ENCODE measurements at places on chromosomes 7 and 10.
A peak's percentile ranks its signal among the peaks of the same experiment; 100 is the strongest.

DNA sequence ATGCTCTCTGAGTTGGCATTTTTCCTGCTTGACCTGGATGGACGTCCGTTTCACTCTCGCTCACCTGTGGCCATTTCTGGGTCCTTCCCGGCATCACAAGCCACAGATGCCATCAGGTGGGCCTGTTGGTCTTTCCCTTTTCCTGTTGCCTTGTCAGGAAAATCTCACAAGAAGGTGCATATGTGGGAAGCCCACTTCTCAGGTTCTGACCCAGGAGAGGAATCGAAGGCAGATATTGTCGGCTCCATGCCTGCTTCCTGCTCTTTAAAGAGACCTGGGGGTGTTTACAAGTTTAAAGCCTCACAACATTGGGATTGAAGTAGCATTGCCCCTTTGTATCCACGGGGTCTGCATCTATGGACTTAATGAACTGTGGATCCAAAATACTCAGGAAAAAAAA, 357.9 kb downstream of the RPS24 start:
- H3K36me3 ChIP-seq = no peaks in the 10 kb centered on the region
- no peak overlapping the region for H3K4me3 ChIP-seq
- H3K27ac ChIP-seq = no peak overlapping the region
- no peaks in the 10 kb centered on the region for H3K27me3 ChIP-seq
- peaks cover 6% of the 10 kb centered on the region for H3K4me1 ChIP-seq
- no peak for DNase-seq

DNA sequence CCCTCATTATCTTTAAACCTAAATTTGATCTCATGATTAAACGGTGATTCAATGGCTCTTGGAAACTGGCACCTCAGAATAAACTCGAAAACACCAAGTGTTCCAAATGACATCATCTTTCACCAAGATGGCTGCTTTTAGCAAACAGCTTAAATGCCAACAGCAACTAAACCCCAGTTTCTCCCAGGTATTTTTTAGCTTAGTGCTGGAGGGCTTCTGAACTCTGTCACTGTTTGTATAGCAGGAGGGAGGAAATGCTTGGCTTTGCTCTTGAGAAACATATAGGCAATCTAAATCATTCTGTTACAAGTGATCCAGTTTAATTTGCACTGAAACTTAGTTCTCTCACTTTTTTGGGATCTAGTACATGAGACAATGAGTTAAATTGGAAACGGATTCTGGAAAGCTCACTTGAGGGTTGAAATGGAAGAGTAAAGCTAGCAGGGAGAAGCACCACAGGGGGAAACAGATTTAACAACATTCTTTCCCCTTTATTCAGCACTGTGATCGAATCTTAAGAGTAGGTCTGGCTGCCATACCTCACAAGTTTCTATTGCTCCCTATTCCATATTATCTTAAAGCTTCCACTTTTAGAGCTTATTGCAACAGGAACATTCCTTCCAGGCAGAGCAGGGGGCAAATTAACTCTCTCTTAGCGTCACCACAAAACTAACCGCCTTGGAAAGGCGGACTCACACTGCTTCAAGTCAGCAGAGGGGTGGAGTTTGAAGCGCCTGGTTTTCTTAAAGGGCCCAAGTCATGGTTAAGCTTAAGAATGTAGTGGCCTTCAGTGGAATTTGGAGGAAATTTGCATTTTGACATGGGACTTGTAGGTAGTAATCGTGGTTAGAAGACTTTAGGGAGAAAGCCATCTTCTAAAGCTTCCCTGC, 1.8 kb upstream of the CCDC6 start:
- peak overlapping the region; percentile 84 for H3K27ac ChIP-seq
- no peaks in the 10 kb centered on the region for H3K36me3 ChIP-seq

DNA sequence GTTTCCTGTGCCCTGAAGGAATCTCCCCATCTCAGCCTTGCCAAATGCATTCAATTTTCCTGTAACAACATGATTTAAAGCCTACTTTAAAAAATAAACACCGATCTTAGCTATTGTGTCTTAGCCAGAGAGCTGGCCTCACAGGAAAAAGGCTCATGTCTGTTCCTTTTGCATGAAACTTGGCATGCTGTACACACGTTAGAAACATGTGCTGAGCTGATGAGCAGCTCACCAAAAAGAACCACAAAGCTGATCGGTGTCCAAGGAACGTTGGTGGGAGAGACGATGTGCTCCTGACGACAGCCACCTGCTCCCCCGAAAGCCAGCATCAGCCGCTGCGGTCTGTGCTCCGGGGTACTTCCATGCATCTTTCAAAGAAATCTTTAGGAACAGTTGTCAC, 135.9 kb downstream of the ADARB2 start:
- no peaks in the 10 kb centered on the region for H3K36me3 ChIP-seq
- no peak overlapping the region for H3K4me3 ChIP-seq
- H3K27ac ChIP-seq = no peak overlapping the region
- DNase-seq = no peak

- peak; percentile 80 for DNase-seq
- H3K27ac ChIP-seq = peak overlapping the region; percentile 19
- H3K4me1 ChIP-seq = peaks cover 34% of the 10 kb centered on the region
- no peaks in the 10 kb centered on the region for H3K36me3 ChIP-seq
Measured at GRCh38 chr10:89029785-89030437, 39.3 kb downstream of the FAS start.

DNA sequence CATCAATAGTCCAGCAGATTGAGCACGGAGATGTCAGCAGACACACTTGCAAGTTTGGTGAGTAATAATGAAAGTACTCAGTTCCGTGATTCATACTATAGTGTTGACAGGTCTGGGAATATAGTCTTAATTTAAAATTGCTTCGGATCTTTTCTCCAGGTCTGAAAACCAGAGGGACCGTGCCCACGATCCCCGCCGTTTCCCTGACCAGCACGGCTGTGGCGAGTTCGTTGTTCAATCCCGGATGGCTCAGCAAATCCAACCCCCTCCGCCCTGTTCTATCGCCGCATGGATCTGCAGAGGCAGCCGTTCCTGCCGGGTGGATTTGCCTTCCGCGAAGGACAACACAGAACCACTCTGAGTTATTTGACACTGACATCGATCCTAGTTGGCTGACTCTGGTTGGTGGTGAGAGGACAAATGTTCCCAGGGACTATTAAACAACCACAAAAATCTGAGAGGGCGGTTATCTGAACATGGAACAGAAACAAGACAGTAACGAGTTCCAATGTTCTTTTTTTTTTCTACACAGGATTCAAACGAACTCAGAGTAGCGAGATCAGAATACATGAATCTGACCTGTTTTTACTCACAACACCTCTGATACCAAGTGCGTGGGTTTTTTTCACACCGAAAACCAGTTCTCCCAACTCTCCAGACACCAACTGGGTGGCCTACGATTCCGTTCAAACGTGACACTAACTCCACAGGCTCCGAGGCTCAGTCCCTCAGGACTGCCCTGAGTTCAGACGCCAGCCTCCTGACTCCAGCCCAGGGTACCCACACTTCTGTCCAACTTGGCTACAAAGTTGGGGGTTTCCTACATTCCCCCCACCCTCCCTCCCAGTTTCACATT, 52.7 kb downstream of the RBM17 start:
- H3K4me1 ChIP-seq = peaks cover 22% of the 10 kb centered on the region
- H3K27ac ChIP-seq = peak overlapping the region; percentile 78
- H3K27me3 ChIP-seq = peaks cover 18% of the 10 kb centered on the region
- DNase-seq = peak; percentile 93
- peak overlapping the region; percentile 70 for H3K4me3 ChIP-seq
- no peaks in the 10 kb centered on the region for H3K36me3 ChIP-seq

DNA sequence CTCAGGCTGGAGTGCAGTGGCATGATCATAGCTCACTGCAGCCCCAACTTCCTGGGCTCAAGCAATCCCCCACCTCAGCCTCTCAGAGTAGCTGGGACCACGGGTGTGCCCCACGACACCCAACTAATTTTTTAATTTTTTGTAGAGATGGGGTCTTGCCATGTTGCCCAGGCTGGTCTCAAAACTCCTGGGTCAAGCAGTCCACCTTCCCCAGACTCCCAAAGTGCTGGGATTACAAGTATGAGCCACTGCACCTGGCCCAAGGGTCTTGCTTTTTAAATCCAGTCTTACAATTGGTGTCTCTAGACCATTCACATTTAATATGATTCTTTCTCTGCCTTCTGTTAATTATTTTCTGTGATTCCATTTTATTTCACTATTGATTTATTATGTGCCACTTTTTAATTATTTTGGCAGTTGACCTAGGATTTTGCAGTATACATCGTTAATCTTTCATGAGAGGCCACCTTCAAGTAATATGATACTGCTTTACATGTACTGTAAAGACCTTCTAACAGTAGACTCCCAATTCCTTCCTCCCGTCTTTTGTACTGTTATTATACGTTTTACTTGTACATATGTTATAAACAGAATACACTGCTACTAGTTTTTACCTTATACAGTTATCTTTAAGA, 18.7 kb downstream of the MMP21 start:
- DNase-seq = no peak
- H3K4me3 ChIP-seq = no peak overlapping the region
- peaks cover 54% of the 10 kb centered on the region for H3K36me3 ChIP-seq
- no peaks in the 10 kb centered on the region for H3K27me3 ChIP-seq
- no peaks in the 10 kb centered on the region for H3K4me1 ChIP-seq

DNA sequence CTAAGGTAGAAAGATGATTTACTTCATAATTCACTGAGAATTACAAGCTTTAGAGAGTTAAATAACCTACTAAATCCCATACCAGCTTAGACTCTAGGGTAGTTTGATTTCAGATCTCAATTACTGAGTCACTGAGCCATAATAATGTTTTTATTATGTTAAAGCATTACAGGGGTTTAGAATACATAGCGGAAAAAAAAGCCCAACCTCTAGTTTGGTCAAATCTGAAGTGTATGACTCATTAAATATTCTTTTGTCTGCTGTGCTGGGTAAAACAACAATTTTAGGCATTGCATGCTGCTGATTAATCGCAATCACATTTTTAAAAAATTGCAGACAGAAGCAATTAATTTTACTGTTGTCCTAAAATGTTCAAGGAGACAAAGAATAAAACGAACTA, 48.5 kb downstream of the MALRD1 start:
- DNase-seq = no peak
- H3K27ac ChIP-seq = no peak overlapping the region
- no peaks in the 10 kb centered on the region for H3K4me1 ChIP-seq
- no peak overlapping the region for H3K4me3 ChIP-seq

DNA sequence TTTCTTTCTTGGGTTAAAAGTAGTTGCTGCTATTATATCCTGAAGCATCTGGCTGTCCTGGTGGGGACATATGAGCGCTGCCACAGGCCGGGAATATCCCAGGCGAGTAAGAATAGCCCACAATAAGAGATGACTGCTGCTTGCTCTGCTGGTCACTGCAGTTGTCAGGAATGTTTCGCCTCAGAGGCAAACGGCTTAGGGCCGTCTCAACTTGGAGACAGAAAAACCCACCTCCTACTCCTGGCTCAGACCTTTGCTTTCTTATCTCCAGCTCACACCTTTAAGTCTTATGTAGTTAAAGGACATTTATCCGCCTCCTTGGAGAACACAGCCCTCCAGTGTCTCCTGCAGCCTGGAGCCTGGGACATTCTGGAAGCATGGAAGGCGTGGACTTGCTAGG, at the start of gene GJD4:
Gene GJD4, plus strand, starts transcription at position 151 of the 400 bp plus-strand sequence. Its CDS starts 227 bp downstream, at position 378.
- no peak for DNase-seq
- no peak within 1 kb of the TSS for H3K4me3 ChIP-seq
- H3K27ac ChIP-seq = no peak within 1 kb of the TSS

DNA sequence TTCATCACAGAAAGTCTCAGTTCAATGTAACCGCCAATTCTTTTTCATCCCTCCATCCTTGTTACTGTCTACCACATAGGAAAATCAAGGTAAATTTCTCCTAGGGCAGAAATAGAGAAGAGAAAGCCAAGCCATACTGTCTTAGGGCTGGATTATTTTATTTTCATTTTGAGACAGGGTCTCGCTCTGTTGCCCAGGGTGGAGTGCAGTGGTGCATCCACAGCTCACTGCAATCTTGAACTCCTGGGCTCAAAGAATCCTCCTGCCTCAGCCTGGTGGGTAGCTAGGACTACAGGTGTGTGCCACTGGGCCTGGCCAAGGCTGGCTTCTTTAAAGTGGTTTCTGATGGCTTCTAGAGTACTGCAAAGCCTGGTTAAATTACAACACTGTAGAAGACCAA, 181.7 kb downstream of the SRPK2 start:
- no peaks in the 10 kb centered on the region for H3K36me3 ChIP-seq
- H3K4me3 ChIP-seq = no peak overlapping the region
- DNase-seq = no peak
- no peak overlapping the region for H3K27ac ChIP-seq
- H3K4me1 ChIP-seq = no peaks in the 10 kb centered on the region

DNA sequence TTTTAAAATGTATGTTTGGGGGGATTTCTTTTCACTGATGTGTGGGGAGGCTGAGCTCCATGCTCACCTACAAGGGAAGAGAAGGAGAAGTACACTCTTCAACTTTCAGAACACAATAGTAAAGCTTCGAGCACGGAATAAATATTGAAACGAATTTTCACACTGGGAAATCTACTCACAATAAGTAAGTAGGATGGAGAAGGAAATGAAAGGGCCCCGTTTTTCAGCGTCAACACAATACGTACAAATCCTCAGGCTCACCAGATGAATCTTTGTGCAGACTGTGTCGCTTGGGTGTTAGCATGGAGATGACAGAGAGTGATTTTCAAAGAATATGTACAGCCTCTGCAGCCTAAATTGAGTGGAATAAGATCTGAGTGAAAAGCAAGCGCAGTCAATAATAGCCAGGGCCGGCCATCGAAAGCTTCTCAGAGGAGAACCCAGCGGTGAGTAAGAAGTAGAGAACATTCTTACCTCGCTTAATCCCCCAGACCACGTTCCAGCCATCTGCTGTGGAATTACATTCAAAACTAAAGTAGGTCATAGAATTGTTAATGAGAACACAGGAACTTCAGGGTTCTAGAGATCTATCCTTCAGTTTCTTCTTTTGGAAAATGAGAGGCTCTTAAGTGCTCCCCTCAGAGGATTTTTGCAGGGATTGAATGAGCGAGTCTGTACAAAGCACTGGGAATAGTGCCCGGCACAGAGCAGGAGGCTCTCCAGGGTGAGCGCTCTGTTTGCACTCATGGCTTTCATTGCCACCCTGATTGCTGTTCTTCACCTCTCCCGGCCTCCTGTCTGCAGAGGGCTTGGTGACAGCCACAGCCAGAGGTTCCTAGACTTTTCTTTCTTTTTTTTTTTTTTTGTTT, 292.8 kb downstream of the SFMBT2 start:
- DNase-seq = no peak
- no peaks in the 10 kb centered on the region for H3K36me3 ChIP-seq

GRCh38 chr7:73978661-73979563, 49.1 kb upstream of the ELN start:
- peak overlapping the region; percentile 21 for H3K27ac ChIP-seq
- peak; percentile 70 for DNase-seq
- no peaks in the 10 kb centered on the region for H3K27me3 ChIP-seq

- no peaks in the 10 kb centered on the region for H3K27me3 ChIP-seq
- no peaks in the 10 kb centered on the region for H3K4me1 ChIP-seq
- DNase-seq = no peak
- H3K27ac ChIP-seq = no peak overlapping the region
Measured at GRCh38 chr10:85319826-85320225, 991.4 kb downstream of the CCSER2 start.

DNA sequence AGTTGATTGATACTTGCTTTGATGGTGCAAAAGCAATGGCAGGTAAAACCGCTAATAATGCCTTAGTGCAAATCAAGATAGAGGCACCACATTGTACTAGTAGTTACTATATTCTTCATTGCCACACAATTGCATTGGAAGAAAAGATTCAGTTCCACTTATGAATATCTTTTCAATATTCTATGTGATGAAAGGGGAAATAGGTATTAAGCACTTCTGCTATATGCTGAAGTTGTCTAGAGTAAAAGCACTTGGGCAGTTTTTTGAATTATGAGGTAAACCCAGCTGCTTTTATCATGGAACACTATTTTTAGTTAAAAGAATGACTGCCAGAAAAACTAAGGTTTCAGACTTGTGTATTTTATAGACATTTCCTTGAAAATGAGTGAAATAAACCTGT, 15.5 kb downstream of the ENTPD7 start:
- peaks cover 25% of the 10 kb centered on the region for H3K36me3 ChIP-seq
- DNase-seq = no peak
- no peak overlapping the region for H3K27ac ChIP-seq
- H3K27me3 ChIP-seq = no peaks in the 10 kb centered on the region
- peaks cover 43% of the 10 kb centered on the region for H3K4me1 ChIP-seq

Data from GM23248 (cell line).